ENCODE measurements at places on chromosomes 11 and 22. TPM values are rescaled to one million over a fixed set of nuclear protein-coding genes. Genes with fewer than 3 reads are reported as not detected.

The MYO7A gene
- total RNA-seq: 0.29 TPM

The BTG4 gene
- total RNA-seq: not detected

The SPTBN2 gene
- total RNA-seq: 0.69 TPM

The ZNF280B gene
- 4.5 TPM for total RNA-seq

The DDTL gene
- total RNA-seq: 3.4 TPM

The RASL10A gene
- 0.84 TPM for total RNA-seq

The SLC22A9 gene
- total RNA-seq: not detected

- H3K27me3 ChIP-seq: no peaks in the 10 kb centered on the region
- H3K27ac ChIP-seq: no peak overlapping the region
- no peak for DNase-seq
Measured at GRCh38 chr11:64729851-64730382, 6.9 kb upstream of the NRXN2 start.

- no peak for DNase-seq
- peaks cover 16% of the 10 kb centered on the region for H3K27me3 ChIP-seq
- no peak overlapping the region for H3K27ac ChIP-seq
- no peaks in the 10 kb centered on the region for H3K4me1 ChIP-seq
- H3K36me3 ChIP-seq: no peaks in the 10 kb centered on the region
- no peak overlapping the region for H3K4me3 ChIP-seq
Measured at GRCh38 chr11:33455867-33456463, 198.8 kb downstream of the HIPK3 start.

GRCh38 chr11:44993971-44994704 is 43.5 kb upstream of the TP53I11 start:
- no peaks in the 10 kb centered on the region for H3K27me3 ChIP-seq
- no peak for DNase-seq
- no peak overlapping the region for H3K4me3 ChIP-seq
- H3K36me3 ChIP-seq: no peaks in the 10 kb centered on the region
- H3K4me1 ChIP-seq: no peaks in the 10 kb centered on the region

GRCh38 chr11:10686311-10686710 is 7.2 kb downstream of the IRAG1 start:
- H3K4me1 ChIP-seq: no peaks in the 10 kb centered on the region
- no peak for DNase-seq
- H3K4me3 ChIP-seq: no peak overlapping the region
- no peaks in the 10 kb centered on the region for H3K36me3 ChIP-seq
- no peak overlapping the region for H3K27ac ChIP-seq

GRCh38 chr11:28833670-28834069 is 725.5 kb downstream of the METTL15 start:
- DNase-seq: no peak
- no peaks in the 10 kb centered on the region for H3K36me3 ChIP-seq
- H3K27ac ChIP-seq: no peak overlapping the region
- no peak overlapping the region for H3K4me3 ChIP-seq

DNA sequence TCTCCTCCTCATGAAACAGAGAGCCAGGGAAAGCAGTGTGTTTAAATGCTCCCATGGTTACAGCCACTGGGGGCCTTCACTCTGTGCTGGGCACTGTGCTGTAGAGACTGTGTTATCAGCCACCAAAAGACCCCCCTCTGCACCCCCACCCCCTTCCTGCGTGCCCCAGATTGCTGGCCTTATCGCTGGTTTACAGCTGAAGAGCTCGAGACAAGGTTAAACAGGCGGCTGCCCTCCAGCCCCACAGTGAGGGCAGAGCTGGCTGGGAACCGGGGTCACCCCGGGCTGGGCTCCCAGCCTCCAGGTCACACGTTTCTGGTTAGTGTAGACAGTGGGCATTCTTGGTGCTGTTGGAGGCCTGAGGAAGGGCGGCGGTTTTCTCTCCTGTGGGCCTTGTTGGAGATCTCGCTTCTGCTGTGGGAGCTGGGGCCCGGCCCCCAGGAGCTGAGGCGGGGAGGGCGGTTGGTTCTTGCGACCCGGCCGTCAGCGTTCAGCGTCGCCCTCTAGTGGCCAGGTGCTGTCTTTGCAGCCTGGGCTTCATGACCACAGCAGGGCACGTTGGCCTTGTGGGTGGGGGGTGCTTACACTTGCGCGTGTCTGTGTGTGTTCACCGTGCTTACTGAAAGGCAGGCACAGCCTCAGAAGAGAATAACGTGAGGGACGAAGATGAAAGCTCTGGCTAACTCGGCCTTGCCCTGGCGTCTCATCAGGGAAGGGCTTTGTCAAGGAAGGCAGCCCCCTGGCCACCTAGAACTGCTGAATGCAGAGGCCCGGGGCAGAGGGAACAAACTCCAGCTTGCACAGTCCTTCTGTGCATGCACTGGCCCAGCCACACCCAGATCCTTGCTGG is 40.8 kb downstream of the TBC1D22A start:
- H3K36me3 ChIP-seq: peaks cover 14% of the 10 kb centered on the region
- H3K4me1 ChIP-seq: peaks cover 53% of the 10 kb centered on the region
- H3K27ac ChIP-seq: no peak overlapping the region
- H3K4me3 ChIP-seq: no peak overlapping the region
- no peaks in the 10 kb centered on the region for H3K27me3 ChIP-seq
- peak; percentile 64 for DNase-seq

- DNase-seq: peak; percentile 59
- peaks cover 5% of the 10 kb centered on the region for H3K4me1 ChIP-seq
- H3K27ac ChIP-seq: no peak overlapping the region
Measured at GRCh38 chr11:1546536-1547466, 25.3 kb downstream of the DUSP8 start.

DNA sequence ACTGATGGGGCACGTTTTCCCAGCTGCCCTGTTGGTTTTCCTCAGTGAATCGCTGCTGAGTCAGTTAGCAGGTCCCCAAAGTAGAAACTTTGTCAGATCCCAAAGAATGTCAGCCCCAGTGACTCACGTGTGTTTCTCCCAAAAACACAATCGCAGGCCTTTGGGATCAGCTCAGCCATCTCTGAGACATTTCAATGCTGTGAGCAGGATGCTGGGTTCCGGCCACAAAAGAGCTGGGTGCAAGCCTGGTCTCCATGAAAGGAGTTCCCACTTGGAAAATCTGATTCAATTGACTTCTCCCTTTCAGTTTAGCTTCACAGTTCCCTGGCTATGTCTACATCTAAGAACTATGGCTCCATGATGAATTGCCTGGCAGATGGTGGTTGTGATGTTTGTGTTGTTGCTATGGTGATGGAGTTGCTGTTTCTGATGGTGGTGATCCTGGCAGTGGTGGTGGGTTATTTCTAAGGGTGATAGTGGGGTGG is 28.0 kb downstream of the MYEOV start:
- DNase-seq: no peak
- no peaks in the 10 kb centered on the region for H3K36me3 ChIP-seq
- peaks cover 7% of the 10 kb centered on the region for H3K4me1 ChIP-seq
- no peak overlapping the region for H3K4me3 ChIP-seq
- H3K27me3 ChIP-seq: no peaks in the 10 kb centered on the region
- no peak overlapping the region for H3K27ac ChIP-seq

DNA sequence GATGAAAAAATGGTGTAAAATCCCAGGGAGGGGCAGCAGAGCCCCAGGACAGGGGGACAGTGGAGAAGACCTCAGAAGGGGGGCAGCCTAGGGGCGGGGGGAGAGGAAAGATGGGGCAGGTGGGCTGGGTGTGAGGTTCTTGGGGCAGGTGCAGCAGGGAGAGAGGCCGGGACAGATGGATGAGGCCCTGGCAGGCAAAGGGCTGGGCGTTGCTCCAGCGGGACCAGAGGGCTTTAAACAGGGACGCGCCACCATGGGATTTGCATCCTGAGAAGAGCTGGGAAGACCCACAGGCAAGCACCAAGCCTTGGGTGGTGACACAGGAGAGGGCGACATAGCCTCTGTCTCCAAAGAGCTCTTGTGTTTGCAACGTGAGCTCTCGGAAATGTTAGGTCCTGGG is 1342.8 kb downstream of the TBC1D22A start:
- DNase-seq: no peak
- no peaks in the 10 kb centered on the region for H3K4me1 ChIP-seq
- peaks cover 8% of the 10 kb centered on the region for H3K27me3 ChIP-seq
- no peak overlapping the region for H3K4me3 ChIP-seq

GRCh38 chr22:49887702-49888101 is 30.5 kb downstream of the ALG12 start:
- no peak for DNase-seq
- peaks cover 43% of the 10 kb centered on the region for H3K36me3 ChIP-seq
- H3K4me3 ChIP-seq: no peak overlapping the region
- H3K4me1 ChIP-seq: no peaks in the 10 kb centered on the region
- H3K27ac ChIP-seq: no peak overlapping the region
- H3K27me3 ChIP-seq: no peaks in the 10 kb centered on the region

DNA sequence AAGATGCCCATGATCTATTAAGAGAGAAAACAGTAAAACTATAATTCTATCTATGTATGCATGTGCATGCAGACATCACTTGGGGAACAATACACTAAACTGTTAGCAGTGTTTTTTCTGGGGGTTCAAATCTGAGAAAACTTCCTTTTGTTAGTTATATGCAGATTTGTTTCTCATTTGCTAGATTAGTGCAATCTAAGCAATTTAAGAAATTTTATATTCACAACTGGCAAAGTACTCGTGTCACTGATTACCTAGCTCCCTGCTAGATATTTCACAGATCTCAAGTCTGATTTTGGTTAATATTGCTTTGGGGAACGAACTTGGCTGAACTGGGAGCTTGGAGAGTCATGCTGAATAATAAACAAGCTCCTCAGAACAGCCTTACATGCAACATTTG is 14.9 kb upstream of the OSBP start:
- H3K27ac ChIP-seq: peak overlapping the region; percentile 33
- no peaks in the 10 kb centered on the region for H3K27me3 ChIP-seq
- H3K4me3 ChIP-seq: no peak overlapping the region

DNA sequence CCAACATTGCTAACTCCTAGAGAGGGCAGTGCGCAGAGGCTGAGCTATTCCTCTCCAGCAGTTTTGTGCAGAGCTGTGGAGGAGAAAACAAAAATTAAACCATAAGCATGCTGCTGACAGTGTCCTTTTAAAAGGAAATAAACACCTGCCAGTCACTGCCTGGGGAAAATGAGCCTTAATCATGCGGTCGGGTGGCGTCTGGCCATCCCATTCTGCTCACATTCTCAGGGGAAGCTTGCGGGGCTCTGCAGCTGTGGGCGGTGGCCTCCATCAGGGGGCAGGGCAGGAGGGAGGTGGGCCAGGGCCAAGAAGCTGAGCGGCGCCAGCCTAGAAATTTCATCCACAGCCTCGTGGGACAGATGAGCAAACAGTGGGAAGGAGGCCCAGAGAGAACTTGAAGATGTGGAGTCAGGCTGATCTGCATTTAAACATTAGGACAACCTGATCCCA is 71.0 kb upstream of the TP53I11 start:
- H3K4me1 ChIP-seq: peaks cover 9% of the 10 kb centered on the region
- no peak overlapping the region for H3K27ac ChIP-seq
- no peaks in the 10 kb centered on the region for H3K27me3 ChIP-seq
- no peaks in the 10 kb centered on the region for H3K36me3 ChIP-seq

DNA sequence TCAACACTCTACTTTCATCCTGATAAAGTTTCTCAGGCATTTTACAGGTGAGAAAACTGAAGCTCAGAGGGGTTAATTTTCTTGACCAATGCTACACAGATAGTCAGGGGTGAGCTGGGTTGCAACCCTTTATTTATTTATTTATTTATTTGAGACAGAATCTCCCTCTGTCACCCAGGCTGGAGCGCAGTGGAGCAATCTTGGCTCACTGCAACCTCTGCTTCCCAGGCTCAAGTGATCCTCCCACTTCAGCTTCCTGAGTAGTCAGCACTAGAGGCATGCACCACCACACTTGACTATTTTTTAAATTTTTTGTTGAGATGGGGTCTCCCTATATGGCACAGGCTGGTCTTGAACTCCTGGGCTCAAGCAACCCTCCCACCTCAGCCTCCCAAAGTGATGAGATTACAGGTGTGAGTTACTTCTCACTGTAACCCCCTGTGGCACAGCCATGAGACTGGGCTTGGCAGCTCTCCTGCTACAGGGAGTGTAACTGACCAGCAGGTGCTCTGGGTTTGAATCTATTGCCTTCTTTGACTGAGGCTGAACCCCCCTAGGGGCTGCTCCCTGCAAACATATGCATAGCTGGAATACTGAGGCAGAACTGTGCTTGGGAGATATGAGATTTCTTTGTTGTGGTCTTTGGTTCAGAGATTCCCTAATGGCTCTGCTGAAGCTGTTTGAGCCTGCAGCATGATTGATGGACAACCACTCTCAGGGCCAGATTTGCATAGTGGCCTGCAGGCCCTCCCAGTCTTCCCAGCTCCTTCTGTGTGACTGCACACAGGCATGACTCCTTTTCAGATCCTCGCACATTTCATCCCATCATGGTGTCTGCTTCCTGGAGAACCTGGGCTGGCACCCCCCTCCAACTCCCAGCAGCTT is 6.1 kb downstream of the C11orf96 start:
- no peak overlapping the region for H3K27ac ChIP-seq
- peaks cover 3% of the 10 kb centered on the region for H3K36me3 ChIP-seq
- H3K27me3 ChIP-seq: peaks cover 68% of the 10 kb centered on the region
- H3K4me3 ChIP-seq: no peak overlapping the region
- DNase-seq: no peak

- H3K27ac ChIP-seq: no peak overlapping the region
- no peak for DNase-seq
- no peak overlapping the region for H3K4me3 ChIP-seq
- H3K27me3 ChIP-seq: no peaks in the 10 kb centered on the region
Measured at GRCh38 chr11:35725885-35726284, 63.3 kb downstream of the TRIM44 start.

All from activated T-cell treated with anti-CD3 and anti-CD28 coated beads, Interleukin-2, amount 50 U/mL, for 72 hours (primary cell).